Activated CD4-positive, alpha-beta T cell treated with anti-CD3 and anti-CD28 coated beads, Interleukin-2, amount 50 U/mL, for 1 hour (primary cell): ENCODE measurements at places on chromosomes 16 and 17.

DNA sequence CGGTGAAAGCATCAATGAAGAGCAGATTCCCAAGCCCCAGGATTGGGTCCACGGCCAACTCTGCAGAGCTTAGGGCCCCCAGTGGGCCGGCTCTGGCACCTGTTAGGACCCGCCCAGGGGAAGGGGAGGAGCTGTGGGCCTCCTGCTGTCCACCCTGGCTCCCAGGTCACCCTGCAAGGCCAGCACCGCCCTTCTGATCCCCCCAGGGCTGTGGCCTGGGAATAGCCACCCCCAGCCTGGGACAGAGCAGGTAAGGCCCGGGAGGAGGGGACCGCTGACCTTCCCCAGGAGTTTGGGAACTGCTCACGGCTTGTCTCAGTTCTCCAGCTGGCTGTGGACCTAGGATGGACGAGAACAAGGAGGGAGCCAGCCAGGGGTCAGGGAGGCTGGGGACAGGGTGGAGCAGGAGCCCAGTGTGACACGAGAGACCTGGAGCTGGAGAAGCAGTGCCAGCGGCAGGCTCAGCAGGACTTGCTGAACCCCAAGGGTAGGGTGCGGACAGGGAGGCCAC is 39.3 kb upstream of the SLC38A10 start:
- DNase-seq, result no peak

DNA sequence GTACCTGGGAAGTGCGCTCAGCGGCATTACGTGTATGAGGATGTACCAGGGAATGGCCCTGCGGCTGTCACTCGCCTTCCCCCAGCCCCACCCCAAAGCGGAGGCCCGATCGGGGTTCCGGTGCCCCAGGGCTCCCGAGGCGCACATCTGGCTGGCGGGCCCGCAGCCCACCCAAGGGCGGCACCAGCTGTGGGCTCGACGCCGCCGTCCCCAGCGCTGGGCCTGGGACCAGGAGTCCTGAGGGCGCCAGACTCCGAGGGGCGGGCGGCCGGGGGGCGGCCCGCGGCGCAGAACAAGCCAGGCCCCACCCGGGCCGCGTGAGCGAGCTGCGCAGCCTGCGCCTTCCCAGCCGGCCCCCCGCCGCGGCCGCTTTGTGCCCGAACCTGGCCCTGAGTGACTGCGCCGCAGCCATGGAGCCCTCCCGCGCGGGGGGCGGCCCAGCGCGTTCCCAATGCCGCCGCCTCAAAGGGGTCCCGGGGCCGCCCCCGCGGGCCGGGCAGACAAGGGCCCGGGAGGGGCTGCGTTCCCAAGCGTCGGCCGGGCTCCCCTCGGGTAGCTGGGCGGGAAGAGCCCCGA is 17.4 kb downstream of the ZNF423 start:
- DNase-seq, result no peak

GRCh38 chr16:31428638-31429247 is 583 bp upstream of the COX6A2 start:
- DNase-seq, result no peak

DNA sequence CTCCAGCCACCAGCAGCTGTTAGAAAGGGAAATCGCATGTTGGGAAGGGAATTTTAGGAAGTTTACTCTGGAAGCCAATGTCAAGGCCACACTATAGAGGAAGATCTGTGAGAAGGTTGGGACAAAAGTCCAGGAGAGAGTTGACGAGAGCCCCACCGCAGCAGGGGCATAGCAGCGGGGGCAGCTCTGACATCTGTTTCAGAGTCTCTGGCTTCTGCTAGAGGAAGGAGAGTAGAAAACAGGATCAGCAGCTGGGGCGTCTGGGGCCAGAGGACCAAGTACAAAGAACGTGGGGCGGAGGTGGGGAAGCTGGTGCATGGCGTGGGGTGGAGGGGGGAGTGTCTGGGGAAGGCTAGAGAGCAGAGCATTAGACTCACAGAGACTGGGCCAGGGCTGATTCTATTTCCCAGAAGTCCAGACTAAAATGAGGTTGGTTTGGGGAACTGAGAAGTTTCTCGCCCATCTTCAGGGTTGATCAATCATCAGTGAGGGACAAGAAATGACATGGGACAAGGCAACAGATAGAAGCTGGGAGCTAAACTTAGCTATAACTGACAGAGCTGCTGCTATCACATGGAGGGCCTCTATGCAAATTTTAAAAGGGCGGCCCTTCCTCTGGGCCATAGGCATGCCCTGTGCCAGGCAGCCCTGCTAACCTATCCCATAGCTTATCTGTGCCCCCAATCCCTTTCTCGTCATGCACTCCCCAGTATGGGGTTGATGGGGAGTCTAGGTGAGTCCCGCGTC is 1.2 kb downstream of the RABEP2 start:
- DNase-seq, result no peak
